Renal cortex interstitium (tissue), 15 donors: ENCODE measurements at places on chromosomes 5 and 9. TPM values are rescaled to one million over a fixed set of nuclear protein-coding genes. Genes with fewer than 3 reads are reported as not detected.

Gene BARHL1
- not detected for polyA plus RNA-seq

Gene EGFLAM
- 7.2 TPM for polyA plus RNA-seq

Gene OMD
- polyA plus RNA-seq = 1.8 TPM

Gene QSOX2
- polyA plus RNA-seq = 18.8 TPM

Gene CDH9
- polyA plus RNA-seq = 9.0 TPM

Gene MINAR2
- 0.04 TPM for polyA plus RNA-seq

- DNase-seq = no peak
These were observed 41.7 kb upstream of the BARX1 start for GRCh38 chr9:93996863-93997262.

GRCh38 chr9:138122201-138122600, 244.6 kb downstream of the CACNA1B start:
- DNase-seq = no peak

GRCh38 chr5:83368835-83369234, 102.7 kb upstream of the VCAN start:
- DNase-seq = no peak

GRCh38 chr5:95027151-95027721, 257.7 kb downstream of the MCTP1 start:
- no peak for DNase-seq

GRCh38 chr9:90037146-90037797, 432.5 kb downstream of the GADD45G start:
- no peak for DNase-seq

GRCh38 chr5:39816866-39817265, 392.1 kb upstream of the DAB2 start:
- no peak for DNase-seq

DNA sequence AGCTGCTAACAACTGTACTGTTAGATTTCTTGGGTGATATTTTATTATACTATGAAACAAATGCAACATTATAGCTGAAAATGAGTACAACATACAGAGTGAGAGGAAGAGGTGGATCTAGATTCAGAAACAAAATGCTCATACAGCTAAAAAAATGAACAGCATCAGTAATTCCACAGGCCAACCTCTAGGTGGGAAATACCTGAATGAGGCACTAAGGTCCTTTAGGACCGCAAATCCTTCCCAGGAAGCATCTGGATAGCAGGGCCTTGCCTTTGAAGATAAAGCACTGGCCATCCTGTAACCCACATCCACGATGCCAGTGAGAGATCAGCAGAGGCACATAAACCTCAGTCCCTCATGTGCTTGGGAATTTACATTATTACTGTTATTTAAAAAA, 310.8 kb downstream of the YTHDC2 start:
- no peak for DNase-seq

DNA sequence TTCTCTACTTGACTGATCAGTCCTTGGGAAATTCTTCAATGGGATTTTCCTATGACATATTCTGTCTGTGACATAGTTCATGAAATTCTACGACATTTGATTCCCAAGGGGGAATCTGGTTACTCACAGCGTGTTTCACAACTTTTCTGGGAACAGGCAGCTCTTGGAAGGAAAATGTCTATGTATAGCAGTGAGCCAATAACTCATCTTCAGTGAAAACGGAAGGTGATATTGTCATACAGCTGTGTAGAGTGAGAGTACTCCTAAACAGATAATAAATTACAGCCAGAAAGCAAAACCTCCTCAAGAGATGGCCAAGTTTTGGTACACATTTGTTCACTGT, 91.4 kb downstream of the C9orf152 start:
- DNase-seq = no peak

DNA sequence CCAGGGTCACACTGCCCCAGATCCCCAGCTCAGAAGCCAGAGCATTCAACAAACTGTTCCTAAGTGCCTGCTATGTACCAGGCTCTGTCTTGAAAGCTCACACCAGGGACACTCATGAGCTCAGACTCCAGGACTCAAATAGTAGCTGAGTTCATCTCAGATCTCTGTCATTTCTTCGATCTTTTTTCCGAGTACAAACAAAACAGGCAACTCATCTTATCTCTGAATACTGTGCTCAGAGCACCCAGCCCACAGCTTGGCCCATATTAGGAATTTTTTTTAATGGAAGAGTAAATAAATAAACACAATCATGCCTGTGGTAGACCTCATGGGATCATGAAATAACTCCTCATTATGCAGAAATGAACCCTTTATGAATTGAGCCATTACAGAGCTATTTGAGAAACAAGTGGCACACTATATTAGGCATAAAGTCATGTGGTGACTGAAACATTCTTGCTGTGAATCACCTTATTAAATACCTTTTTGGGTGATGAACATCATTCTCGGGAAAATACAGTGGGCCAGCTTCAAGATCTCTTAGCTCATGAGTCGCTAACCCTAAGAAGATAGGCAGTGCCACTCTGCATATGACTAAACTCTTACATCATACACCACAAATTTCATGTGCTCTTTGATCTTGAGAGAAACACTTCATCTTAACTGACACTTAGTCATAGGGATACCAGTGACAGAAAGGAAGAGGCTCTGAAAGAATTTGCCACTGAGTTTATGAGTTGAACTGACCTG, 9.9 kb downstream of the SH3RF2 start:
- DNase-seq = no peak

GRCh38 chr5:14206028-14206725, 63.0 kb downstream of the TRIO start:
- DNase-seq = no peak

- no peak for DNase-seq
These were observed 111.7 kb upstream of the PUM3 start for GRCh38 chr9:2955575-2955974.

DNA sequence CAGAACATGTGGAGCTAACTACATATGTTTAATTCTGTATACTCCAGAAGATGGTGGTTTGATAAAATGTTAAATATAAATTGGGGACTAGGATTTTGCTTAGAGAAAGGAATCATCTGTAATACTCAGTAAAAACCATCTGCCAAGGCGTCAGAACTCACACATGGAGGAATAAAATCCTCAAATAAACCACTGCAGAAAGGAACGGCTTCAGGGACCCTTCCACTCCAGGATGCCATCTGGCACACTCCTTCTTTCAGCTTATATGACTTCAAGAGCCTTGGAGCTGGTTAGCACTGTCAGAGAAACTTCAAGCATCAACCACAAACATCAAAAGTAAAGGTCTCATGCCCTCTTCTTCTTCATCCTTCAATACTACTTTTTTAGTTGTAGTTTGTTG, 360.6 kb downstream of the PLK2 start:
- no peak for DNase-seq
